ENCODE measurements at places on chromosomes 2 and 18. TPM values are rescaled to one million over a fixed set of nuclear protein-coding genes. Genes with fewer than 3 reads are reported as not detected.

The MYCN gene
- 15.6 TPM for total RNA-seq

The ITGB1BP1 gene
- 39.1 TPM for total RNA-seq

The SIX3 gene
- total RNA-seq = not detected

- peak; percentile 7 for DNase-seq
These were observed 941.3 kb upstream of the NXPH2 start for GRCh38 chr2:139721411-139721995.

GRCh38 chr2:120590841-120591240, 144.8 kb upstream of the GLI2 start:
- no peak for DNase-seq

DNA sequence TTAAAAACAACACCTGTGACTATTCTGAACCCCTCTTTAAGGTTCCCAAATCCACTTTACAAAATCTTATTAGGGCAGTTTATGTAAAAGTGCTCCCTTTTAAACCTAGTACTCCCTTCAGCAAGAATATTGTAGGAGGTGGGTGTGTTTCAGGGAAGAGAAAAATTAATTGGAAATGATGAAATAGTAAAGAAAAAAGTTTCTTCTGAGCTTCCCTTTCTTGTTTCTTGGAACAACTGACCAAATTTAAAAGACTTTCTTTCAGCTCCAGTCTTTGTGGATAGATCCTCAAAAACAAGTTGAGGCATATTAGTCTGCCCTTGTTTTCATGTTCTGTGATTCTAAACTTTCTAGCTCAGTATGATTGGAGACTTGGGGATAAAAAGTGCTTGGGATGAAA, 3.0 kb downstream of the VWA3B start:
- DNase-seq = no peak

- peak; percentile 37 for DNase-seq
These were observed 221.2 kb downstream of the PIEZO2 start for GRCh38 chr18:10928011-10928771.

DNA sequence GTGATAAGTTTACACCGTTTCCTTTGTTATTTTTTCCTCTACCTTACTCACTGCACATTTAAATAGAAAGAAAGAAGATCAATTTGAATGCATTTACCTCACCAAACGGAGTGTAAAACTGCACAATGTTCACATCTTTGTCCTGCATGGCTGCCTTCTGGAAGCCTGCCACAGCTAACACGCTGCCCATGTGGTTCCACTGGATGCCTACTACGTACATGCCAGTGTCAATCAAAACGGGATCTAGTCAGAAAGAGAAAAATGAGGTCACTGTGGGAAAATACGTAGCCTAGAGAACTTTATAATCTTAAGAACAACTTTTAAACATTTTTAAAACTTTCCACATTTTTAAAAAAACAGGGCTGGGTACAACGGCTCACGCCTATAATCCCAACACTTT, 16.4 kb downstream of the WDR35 start:
- DNase-seq = no peak

The DSG4 gene
- 12.5 TPM for total RNA-seq

GRCh38 chr2:98086491-98087446, at the start of gene VWA3B:
Gene VWA3B (plus strand): TSS chr2:98087167. CDS start chr2:98093093, 5,926 bp downstream.
- DNase-seq = no peak

DNA sequence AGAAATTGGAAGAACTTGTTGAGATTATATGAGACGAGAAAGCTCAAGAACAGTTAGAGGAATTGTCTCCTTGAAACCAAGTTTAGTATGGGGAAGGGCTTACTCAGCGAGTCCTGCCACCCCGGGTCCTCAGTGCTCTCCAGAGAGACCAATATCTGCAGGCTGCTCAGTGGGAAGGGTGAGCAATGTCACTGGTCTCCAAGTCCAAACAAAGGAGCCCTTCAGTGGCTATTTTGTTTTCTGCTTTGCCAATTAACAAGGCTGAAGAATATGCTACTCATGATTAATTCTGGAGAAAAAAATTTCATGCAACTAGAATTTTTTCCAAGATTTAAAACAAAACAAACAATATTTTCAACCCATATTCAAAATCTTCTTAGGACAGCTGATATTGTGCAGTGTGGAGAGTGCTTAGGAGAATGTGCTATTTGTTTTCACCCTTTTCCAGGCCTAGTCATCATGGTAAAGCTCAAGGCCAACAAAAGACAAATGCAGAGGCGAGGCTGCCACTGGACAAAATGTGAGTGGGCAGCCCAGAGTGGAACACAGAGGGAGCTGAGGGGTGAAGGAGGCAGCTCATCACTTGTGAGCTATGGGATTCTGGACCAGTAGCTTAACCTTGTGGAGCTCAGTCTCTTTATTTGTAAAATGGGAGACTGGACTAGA, 83.8 kb upstream of the TMEM17 start:
- DNase-seq = no peak

DNA sequence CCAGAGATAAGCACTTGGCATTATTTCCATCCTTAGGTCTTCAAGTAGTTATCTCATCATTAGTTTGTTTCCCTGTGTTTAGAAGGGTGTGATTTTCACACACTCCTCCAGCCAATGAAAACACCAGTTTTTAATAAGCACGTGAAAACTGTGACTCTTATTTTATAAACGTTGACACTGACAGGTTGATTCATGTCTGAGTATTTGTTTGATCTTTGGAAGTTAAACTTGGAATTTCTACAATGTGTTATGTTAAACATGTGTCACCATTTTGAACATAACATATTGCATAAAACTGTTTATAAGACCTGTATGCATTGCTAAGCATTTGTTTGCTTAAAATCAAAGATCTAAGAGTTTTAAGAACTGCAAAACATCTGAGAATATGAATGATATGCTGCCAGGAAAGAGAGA, 27.6 kb downstream of the SLC40A1 start:
- DNase-seq = no peak

GRCh38 chr2:236874866-236875481, 210.7 kb upstream of the COPS8 start:
- DNase-seq = no peak

DNA sequence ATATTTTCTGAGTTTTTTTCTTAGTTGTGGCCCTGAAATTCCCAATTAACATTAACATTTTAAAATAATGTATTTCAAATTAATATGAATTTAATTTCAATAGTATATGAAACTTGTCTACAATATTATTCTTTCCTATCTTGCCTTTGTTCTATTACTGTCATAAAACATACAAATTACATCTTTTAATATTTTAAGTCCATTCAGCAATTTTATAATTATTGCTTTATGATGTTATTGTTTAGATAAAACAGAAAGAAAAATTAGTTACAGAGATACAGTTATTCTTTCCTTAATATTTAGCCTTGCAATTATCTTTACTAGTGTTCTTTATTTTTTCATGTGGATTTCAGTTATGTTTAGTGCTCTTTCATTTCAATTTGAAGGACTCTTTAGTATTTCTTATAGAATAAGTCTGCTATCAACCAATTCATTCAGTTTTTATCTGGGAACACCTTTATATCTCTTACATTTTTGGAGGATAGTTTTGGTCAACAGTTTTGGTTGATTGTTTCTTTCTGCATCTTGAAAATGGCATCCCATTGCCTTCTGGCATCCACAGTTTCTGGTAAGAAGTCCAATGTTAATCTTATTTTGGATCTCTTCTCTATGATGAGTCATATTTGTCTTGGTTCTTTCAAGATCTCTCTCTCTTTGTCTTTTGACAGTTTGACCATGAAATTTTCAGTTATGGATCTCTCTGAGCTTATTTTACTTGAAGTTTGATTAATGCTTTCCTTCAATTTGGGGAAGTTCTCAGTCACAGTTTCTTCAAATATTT, 76.9 kb upstream of the CHST9 start:
- DNase-seq = no peak

DNA sequence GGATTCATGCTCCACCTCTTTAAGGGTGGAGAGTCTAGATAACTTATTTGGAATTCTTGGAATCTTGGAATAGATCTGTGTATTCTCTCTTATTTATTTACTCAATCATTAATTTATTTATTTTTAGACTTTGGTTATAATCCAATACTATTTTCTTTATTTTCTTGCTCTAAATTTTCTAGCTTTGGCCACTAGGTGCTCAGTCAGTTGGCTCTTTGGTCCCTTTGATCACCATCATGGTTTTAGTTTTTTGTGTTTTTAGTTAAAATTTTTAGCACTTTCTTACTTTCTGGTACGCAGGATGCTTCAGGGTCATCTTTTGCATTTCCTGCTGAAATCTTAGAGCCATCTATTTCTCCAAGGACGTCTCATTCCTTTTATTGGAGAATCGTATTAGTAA, 5.2 kb upstream of the PLEK start:
- no peak for DNase-seq

DNA sequence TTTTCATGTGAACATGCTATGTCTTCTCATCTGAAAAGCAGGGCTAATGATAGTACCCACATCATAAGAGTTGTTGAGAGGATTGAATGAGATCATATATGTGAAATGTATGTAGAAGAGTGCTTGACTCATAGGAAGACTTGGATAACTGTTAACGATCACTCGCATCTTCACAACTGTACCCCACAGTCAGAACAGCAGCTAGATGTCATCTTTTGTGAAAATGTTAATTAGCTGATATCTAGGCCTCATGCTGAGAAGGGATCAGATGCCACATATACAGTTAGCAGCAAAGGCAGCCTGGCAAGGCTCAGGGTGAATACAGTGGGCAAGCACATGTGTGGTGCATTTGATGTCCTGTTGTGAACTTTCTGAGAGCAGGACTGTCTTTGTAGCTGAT, 24.2 kb downstream of the MAP3K20 start:
- no peak for DNase-seq

The MC4R gene
- total RNA-seq = not detected

GRCh38 chr2:232795920-232796319, 19.6 kb upstream of the KCNJ13 start:
- no peak for DNase-seq

- no peak for DNase-seq
These were observed 181.0 kb upstream of the CDH2 start for GRCh38 chr18:28357766-28358401.

The CYRIA gene
- total RNA-seq = 9.3 TPM

GRCh38 chr2:164792316-164793170, 49.1 kb downstream of the COBLL1 start:
- DNase-seq = peak; percentile 35

The TDRD15 gene
- 0.10 TPM for total RNA-seq

The DYNAP gene
- total RNA-seq = 0.10 TPM

The PELI1 gene
- total RNA-seq = 53.9 TPM

DNA sequence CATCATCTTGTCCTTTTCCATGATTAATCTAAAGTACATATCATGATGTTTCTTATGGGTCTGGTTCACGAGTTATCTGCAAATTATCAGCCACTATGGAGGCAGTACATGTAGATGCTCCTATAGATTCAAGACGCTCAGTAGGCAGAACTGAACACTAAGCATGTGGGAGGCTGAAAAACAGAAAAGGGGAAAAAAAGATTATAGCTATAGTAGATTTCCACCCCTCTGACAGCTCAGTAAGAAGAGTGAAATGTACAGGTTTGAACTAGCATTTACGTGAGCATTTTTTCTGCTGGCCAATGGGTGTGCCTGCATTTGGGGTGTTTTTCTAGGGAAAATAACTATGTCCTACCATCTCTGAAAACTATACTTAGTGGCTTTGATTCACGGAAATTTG, 308.9 kb downstream of the ZEB2 start:
- DNase-seq = no peak

DNA sequence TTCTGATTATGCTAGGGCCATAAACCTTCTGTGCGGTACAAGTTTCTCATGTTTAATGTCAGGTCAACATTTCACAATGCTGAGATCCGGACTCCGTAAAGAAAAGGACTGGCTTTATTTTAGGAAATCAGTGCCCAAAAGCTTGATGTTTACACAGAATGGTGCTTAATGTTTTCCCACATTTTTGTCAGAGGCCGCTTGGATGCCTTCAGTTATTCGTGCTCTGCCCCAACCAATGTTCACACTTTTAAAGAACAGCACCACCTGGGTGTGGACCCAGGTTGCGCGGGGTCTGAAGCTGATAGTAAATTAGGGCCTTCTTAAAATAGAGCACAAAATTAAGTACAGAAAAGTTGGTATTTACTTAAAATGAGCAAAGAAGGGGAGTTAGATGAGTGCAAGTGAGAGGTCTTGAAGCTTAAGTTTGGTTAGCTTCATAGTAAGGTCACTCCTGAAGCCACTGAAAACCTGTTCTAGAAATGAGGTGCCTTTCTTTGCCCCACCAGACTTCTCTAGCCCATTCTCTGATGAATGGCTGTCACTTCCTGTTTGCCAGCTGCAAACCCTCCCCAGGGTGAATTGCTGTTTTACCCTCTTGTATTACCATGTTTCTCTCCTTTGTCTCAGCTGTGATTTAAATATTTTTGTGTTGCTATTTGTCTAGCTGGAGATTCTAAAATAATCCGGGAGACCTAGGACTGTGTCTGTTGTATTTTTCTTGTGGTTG, 20.5 kb downstream of the SLC3A1 start:
- no peak for DNase-seq

DNA sequence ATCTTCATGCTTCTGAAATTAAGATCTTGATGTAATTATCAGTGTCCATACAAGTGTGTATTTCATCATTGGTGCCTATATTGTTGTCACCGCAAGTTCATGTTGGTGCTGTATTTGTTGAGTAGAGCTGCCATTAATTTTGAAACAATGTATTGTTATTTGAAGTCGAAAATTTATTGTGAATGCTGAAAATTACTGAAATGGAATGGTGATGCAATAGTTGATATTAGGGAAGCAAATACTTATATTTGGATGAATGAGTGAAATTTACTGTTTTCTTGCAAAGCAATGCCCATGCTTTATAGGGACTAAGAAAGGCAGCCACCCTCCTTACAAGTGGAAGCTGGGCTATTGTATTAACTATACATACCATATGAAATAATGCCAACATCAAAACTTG, 41.6 kb downstream of the SERPINB8 start:
- no peak for DNase-seq

DNA sequence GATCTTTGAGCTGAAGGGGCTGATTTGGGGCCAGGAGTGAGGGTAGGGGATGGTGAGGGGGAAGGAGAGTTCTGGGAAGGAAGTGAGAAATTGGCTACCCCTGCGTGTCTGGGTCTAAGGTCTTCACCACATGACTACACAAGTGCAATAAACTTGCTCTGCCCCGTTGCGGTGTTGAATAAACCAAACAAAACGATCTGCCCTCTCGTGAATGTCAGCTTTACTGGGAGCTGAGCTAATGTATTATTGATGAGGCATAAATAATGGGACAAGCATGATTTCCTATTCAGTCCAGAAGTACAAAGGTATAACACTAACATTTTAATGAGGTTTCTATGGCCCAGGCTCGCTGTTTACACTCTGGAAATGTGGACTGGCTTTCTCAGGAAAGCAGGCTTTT, 8.0 kb upstream of the CFAP221 start:
- no peak for DNase-seq

The INHA gene
- total RNA-seq = 0.10 TPM

GRCh38 chr2:38613849-38614213, 11.1 kb upstream of the HNRNPLL start:
- no peak for DNase-seq

DNA sequence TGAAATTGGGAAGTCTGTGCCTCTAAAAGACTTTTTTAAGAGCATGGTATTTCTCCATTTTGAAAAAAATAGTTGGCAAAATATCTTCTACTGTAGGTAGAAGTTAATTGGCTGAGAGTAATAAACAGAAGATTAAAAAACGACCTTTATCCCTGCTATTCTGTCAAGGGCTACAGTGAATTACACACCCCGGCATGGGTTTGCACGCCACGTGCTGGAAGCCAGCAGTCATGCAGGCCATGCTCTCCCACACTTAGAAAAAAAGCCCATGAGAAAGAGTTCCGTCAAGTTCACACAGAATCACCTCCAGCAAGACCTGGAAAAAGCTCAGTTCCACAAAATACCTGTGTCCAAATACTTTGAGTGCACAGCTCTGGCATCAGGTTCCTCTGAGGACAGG, 26.8 kb downstream of the FAM110C start:
- no peak for DNase-seq

- DNase-seq = peak; percentile 54
These were observed 49.6 kb upstream of the PAIP2B start for GRCh38 chr2:71276311-71277146.

The HOXD9 gene
- total RNA-seq = 4.7 TPM
